ENCODE measurements at places on chromosomes 12 and 14.

DNA sequence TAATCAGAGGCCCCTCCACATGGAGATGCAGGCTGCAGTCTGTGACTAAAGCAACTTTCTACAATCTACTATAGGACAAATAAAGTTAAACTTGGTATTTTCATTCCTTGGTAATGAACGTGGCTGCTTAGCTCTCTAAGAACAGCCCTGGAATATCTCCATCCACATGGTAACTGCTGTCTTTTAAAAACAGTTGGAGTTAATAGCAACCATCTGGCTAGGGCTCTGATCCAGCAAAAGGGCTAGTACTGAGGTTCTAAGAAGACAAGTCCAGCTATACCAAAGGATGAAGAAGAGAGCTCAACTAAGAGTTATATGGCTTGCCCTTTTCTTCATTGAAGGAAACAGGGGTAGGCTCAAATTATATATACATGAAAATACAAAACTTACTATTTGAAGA is 920.1 kb downstream of the FLRT2 start:
- DNase-seq, result no peak

DNA sequence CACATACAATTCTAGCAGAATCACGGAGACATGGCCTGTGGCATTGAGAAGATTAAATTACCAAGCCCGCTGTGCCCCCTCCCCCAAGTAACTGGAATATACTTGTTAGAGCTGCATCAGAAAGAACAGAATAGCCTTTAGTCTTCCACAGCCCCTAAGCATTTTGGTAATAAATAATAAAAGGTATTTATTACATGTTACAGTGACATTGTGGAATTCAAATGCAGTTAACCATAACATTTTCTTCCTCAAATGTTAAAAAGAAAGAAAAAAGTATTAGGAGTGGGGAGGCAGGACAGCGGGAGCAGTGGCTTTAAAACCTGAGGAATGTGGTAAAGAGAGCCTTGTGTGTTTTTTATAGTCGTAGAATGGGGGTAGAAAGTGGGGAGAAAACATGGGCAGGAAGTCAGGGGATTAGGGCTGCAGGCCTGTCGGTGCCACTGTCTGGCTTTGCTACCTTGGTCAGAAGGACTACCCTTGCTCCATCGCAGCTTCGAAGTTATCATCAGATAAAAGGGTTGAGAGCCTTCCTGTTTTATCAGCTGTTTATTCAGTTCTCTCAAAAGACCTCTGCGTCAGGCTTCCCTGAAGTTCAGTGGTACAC is 255.9 kb downstream of the MSRB3 start:
- no peak for DNase-seq

DNA sequence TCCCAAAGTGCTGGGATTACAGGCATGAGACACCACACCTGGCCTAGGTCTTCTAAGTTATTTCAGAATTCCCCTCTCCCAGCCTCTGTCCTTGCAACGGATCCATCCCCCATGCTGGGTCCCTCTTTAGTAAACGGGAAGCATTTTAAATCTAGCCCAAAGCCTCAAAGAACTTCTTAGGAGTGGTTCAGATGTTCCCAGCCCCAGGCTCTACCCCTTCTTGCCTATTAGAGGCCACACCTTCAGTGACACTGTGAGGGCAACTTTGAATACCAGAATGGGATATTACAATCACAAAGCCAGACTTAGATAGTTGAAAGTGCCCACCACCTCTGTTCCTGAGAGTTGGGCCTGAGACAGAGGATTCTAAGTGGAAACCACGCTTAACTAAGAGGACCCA is 18.1 kb upstream of the SPPL3 start:
- DNase-seq, result no peak

GRCh38 chr12:91690531-91690930 is 455.1 kb downstream of the BTG1 start:
- no peak for DNase-seq

GRCh38 chr12:22034709-22035506 is 11.1 kb upstream of the CMAS start:
- no peak for DNase-seq
